Stimulated activated CD8-positive, alpha-beta memory T cell treated with anti-CD3 and anti-CD28 coated beads, Interleukin-4, amount 100 ng/mL, for 24 hours (primary cell): ENCODE measurements at places on chromosomes 12 and 14.

DNA sequence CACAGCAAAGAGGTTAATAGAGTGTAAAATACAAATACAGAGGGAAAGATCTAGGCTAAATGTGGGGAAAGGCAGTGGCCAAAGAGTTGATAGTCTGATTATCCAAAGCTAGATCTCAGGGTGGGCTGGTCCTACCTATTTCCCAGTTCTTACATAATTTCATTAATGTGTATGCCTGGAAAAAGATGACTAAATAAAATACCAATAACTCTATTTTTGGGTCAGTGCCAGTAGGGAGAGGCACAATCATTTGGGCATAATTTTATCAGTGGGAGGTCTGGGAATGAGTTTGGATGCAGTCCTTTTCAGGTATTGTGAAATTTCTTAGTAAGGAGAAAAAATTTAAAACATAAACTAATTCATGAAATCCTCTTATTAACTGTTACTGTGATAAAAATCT is 30.6 kb upstream of the CLEC14A start:
- DNase-seq, result no peak

GRCh38 chr14:67933266-67933665 is 113.7 kb downstream of the RAD51B start:
- no peak for DNase-seq

DNA sequence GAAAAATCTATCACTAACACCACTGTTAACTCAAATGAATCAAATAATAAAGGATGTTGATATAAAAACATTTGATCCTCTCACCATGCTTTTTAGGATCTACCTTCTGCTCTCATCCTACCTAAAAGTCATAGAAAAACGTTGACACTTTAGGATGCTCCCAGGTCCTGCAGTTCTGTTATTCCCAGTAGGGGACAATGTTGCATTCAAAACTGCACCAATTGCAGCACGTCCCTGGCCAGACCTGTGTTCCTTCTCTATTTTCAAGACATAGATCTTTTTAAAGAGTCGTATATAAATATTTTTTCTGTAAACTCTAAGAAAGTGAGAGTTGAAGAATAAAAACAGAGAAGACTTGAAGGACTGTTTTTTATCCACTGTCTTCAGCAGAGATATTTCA is 8.8 kb downstream of the AICDA start:
- DNase-seq, result no peak

DNA sequence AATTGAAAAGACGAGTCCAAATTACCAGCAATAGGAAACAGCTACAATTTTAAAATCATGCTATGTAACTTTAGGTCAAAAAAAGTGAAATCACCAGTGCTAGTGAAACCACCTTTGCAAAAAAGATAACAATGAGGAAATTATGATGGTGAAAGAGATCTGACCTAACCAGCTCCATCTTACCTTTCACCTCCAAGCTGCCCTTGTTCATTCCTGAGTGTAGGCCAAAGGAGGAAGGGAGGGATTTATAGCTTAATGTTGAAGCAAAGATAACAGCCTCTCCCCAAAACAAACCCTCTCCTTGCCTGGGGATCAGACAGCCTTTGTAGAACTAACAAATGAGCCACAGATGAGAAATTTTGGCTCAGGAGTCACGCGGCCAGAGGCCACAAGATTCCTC is 83.2 kb upstream of the EIF5 start:
- no peak for DNase-seq

DNA sequence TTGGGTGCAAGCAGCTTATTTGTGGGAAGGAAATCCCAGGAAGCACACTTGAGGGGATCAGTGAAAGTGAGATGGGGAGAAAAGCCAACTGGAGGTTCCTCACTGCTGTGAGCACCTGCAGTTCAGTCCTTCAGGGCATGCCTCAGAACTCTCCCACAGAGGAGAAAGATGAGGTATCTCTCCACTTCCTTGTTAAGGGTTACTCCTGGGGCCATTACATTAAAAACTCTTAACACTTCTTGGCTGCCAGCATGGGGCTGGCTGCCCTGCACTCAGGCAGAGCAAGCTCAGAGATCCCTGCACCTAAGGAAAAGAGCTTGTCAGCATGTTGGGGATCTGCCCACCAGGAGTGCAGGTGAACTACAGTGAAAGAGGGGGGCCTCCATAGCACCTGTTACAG is 28.8 kb downstream of the FERMT2 start:
- DNase-seq, result no peak

DNA sequence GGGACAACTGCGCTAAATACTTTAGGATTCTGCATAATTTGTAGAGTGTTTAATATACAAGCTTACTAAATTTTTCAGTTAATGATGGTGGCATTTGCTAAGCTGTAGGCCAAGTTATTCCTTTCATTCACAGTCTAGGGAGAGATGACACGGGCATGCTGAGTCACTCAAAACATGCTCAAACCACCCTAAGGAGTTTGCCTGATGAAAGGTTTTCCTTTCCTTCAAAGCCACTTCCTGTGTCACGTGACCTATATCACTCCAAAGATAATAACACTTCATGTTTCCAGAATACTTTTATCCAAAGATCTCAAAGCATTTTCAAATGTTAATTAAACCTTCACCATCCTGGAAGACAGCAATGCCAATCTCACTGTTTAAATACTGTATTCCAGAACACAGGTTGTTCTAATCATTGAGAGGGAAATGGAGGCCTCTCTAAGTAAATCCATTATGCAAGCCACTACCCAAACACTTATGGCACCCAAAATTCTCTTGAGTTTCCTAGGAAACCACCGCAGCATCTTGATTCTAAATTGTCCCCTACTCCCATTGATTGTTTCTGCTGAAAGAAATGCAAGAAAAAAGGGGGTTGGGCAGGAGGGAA is 207.0 kb upstream of the CDKN3 start:
- DNase-seq, result no peak

DNA sequence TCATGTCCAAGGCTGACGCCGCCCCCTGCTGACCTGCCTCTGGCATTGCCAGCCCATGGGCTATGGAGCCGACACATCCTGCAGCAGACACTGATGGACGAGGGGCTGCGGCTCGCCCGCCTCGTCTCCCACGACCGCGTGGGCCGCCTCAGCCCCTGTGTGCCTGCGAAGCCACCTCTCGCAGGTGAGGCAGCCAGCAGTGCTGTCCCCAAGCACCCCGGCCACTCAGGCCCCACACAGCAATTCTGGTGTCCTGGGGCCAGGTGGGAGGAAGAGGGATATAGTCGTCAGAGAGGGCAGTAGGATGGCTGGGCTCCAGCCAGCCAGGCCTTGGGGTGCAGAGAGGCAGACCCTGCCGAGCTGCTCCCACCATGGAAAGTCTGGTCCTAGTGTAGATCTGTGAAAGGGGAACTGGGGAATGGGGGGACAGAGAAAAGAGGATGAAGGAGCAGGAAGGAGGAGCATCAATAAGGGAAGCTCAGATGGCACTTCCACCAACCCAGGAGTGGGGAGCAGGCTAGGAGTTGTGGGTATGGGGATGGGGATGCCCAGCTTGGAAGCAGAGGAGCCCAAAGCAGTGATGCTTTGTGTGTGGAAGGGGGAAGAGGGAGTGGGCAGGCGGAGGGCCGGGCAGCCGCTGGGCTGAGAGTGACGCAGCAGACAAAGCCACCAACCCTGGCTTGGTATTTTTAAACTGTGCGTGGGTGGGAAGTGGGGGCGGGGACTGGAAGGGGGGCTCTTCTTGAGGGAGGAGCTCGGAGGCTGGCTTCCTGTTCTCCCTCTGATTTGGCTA is 4.7 kb downstream of the NAB2 start:
- DNase-seq, result peak; percentile 74

DNA sequence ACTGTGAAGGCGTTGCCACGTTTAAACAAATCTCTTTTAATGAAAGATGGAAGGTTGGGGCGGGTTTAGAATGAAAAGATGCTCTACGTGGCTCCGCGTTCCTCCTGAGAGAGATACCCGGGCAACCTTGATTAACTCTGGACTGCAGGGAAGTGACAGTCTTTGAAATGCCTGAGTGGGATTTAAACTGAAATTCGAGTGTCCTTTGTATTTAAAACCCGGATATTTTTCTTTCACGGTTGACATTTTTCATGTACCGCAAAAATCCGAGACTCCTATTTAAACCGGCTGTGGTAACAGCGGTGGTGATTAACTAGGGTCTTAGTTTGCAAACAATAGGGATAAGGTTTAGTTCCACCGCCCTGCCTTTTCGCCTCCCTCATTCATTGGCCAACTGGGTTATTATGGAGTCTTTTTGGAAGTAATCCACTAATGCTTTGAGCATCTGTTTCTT is 707 bp downstream of the G2E3 start:
- DNase-seq, result no peak

DNA sequence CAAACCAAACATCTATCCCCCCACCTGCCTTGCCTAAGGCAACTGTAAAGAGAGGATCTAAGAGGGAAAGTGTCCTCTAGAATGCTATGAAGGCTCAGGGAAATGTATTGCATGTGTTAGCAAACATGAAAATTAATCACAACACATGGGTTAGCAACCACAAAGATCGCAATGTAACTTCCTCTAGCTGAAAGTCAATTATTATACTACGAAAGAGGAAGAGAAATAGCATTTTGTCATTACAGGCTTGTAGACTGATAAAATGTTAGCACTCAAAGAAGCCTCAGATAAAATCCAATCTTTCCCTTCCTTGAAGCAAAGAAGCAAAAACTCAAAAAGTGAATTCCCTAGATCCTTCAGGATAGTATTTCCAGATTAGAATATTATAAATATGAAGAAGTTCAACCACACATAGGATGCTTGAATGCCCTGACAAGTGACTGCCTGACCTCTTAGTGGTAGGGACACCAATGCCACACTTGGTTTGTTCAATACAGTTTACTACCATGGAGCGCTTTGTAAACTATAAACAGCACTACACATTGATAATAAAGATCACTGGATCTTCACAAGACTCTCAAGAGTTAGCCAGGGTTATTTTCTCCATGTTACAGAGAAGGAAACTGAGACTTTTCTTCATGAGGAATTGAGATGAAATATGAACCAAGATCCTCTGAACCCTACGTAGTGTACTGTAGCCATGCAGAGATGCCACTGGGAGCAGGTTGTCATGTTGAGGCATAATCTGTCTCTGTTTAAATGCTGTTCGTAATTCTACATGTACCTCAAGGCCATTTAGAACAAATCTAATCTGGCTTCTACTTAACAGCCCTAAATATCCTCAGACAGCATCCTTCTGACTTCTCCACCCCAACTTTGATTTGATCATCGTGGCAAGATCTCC is 100.7 kb downstream of the ITPR2 start:
- no peak for DNase-seq

DNA sequence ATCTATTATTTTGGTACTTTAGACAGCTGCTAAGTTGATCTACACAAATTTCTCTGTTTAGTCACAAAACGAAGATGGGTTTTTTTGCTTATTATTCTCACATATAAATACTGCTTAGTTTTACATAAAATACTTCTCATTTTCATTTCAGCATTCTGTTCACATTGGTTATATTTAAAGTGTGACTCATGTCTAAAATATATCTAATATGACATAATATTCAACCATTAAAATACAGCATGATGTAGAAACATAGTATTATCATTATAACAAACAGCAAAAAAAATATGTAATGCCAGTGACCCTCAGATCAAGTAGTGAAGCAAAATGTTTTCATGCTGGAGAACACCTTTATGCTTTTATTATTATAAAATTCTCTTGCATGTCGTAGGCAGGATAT is 63.7 kb downstream of the SH2B3 start:
- DNase-seq, result no peak

GRCh38 chr12:52867642-52868041 is 18.8 kb upstream of the KRT78 start:
- DNase-seq, result peak; percentile 24

- no peak for DNase-seq
Measured at GRCh38 chr12:93108985-93109384, 179.9 kb upstream of the EEA1 start.

GRCh38 chr12:85711735-85712390 is 124.3 kb downstream of the RASSF9 start:
- no peak for DNase-seq

DNA sequence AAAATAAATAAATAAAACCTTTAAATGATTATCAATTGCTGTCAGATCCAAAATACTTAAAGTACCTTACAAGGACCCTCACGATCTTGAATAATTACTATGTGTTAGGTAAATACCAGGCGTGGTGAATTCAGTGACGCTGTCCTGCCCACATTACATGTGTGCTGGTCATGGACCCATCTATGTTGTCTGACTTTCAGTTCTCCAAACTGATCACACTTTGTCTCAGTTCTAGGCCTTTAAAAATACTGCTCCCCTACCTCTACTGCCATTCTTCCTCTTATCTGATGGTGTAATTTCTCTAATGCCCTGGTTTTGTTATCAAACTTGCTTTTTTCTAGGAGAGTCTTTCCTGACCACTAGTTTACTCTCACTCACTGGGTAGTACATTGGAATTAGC is 520.7 kb downstream of the TRHDE start:
- no peak for DNase-seq

DNA sequence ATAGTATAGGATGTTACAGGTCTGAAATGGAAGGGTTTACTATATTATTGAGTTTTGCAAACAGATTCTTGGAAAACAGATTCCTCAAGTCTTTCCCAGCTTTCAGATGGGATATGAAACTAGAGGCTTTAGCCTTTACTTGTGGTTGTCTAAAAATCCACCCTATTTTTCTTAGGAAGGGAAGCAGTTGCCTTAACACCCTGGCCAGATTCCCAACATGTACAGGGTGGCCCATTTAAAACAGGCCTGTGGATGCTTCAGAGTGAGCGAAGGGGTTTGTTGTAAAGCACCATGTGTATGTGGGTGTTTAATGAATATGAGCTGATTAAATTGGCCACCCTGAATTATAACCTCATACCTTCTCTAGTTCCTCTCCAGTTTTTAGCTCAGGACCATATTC is 415.9 kb downstream of the ZFP36L1 start:
- DNase-seq, result no peak

DNA sequence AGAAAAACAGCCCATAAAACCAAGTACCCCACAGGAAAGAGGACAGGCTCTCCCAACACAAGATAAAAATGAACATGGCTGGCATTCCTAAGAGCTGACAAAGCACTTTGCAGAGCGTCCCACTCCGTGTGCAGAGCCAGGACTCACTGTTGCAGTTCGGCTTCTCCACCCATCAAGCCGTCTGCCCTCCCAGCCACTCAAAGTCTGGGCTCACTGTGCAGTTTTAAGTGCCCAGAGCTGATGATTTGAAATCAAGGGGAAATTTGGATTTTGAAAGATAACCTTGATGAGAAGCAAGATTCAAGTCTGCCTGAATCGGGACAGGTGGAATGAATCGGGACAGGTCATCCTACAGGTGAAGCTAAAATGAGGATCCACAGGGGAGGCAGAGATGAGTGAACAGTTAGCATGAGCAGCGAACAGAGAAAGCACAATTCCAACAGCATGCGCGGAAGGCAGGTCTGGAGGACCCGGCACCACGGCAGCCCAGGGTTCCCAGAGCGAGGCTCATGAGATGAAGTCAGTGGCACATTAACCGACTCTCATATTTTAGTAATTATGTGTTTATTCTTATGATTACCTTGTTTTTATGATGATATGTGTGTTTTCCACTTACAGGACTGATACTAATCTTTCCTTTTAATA is 39.8 kb upstream of the GPR68 start:
- DNase-seq, result no peak

GRCh38 chr12:84415946-84416345 is 496.7 kb downstream of the SLC6A15 start:
- no peak for DNase-seq
